ENCODE measurements at places on chromosomes 6 and 20. TPM values are rescaled to one million over a fixed set of nuclear protein-coding genes. Genes with fewer than 3 reads are reported as not detected.

FRMD1 gene
- total RNA-seq = not detected

DOP1A gene
- 15.2 TPM for total RNA-seq

GRCh38 chr6:122075084-122075838 is 324.2 kb upstream of the HSF2 start:
- H3K4me3 ChIP-seq = no peak overlapping the region
- H3K4me1 ChIP-seq = no peaks in the 10 kb centered on the region
- DNase-seq = no peak
- no peaks in the 10 kb centered on the region for H3K36me3 ChIP-seq
- no peaks in the 10 kb centered on the region for H3K27me3 ChIP-seq

TSBP1 gene
- total RNA-seq = not detected

FOXO3 gene
- total RNA-seq = 51.8 TPM

- H3K27me3 ChIP-seq = no peaks in the 10 kb centered on the region
- no peak overlapping the region for H3K27ac ChIP-seq
- H3K36me3 ChIP-seq = no peaks in the 10 kb centered on the region
These were observed 66.7 kb upstream of the ARMC2 start for GRCh38 chr6:108781419-108782100.

DNA sequence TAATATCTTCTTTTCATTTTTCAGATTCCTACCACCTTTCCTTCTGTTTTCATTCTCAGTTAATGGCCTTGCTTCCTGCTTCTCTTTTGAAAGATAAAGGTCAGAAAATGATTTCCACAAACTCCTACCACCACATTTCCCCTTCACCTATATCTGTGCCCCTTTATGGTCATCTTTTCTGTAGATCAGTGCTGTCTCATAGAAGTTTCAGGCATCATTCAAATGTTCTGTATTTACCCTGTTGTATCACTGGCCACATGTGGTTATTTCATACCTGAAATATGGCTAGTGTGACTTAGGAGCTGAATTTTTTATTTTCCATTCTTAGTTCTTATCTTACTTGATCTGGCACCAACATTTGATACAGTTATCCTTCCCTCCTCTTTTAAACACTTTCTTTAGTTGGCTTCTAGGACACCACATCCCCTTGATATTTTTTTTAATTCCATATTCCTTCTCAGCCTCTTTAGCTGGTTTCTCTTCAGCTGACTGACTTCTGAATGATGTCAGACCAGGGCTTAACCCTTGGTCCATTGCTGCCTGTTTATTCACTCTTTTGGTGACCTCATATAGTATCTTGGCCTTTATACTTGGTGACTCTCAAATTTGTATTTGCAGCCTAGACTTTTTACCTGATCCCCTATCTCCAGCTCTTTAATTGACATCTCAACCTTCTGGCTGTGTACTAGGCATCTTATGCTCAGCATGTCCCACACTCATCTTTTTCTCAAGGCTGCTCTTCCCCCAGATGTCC is 81.0 kb downstream of the ATRN start:
- no peak for DNase-seq
- H3K36me3 ChIP-seq = no peaks in the 10 kb centered on the region
- H3K4me3 ChIP-seq = no peak overlapping the region
- H3K27ac ChIP-seq = no peak overlapping the region

GRCh38 chr6:3455147-3455568 is 1.7 kb downstream of the SLC22A23 start:
- no peaks in the 10 kb centered on the region for H3K36me3 ChIP-seq
- H3K4me3 ChIP-seq = peak overlapping the region; percentile 59
- peaks cover 9% of the 10 kb centered on the region for H3K27me3 ChIP-seq
- DNase-seq = no peak
- peaks cover 28% of the 10 kb centered on the region for H3K4me1 ChIP-seq
- no peak overlapping the region for H3K27ac ChIP-seq

TBX18 gene
- 5.2 TPM for total RNA-seq

DNA sequence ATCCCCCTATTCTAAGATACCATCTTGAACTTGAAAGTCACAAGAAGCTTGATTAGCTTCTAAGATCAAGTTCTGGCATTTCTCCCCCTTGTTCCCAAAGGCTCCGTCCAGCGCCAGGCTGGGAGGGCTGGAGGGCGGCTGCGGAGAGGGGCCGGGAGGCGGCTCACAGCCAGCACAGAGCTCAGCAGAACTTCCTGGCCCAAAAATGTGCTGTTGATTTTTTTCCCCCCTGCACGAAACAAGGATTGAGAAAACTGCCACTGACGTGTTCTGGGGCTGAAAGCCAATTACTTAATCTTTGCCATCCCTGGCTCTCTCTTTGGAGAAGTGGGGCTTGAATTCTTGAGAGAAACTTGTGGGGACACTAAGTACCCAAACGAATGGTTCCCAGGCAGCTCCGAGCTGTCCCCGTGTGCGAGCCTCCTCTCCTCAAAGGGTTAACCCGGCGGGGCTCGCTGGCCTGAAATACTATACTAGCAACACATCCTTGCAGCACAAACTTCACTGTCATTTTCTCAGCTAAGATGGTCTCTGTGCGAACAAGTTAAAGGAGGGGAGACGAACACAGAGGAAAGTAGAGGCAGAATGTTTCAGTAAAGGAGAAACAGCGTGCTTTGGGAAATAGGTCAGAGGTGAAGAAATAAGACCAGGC is 452 bp downstream of the TRAF3IP2 start:
- no peaks in the 10 kb centered on the region for H3K27me3 ChIP-seq
- DNase-seq = peak; percentile 83
- H3K36me3 ChIP-seq = no peaks in the 10 kb centered on the region
- peak overlapping the region; percentile 95 for H3K27ac ChIP-seq
- peak overlapping the region; percentile 70 for H3K4me3 ChIP-seq
- H3K4me1 ChIP-seq = peaks cover 50% of the 10 kb centered on the region

- no peak overlapping the region for H3K27ac ChIP-seq
- no peaks in the 10 kb centered on the region for H3K4me1 ChIP-seq
- no peaks in the 10 kb centered on the region for H3K27me3 ChIP-seq
- no peaks in the 10 kb centered on the region for H3K36me3 ChIP-seq
These were observed 107.4 kb downstream of the SAMD5 start for GRCh38 chr6:147615659-147616456.

ULBP3 gene
- 0.72 TPM for total RNA-seq

DNA sequence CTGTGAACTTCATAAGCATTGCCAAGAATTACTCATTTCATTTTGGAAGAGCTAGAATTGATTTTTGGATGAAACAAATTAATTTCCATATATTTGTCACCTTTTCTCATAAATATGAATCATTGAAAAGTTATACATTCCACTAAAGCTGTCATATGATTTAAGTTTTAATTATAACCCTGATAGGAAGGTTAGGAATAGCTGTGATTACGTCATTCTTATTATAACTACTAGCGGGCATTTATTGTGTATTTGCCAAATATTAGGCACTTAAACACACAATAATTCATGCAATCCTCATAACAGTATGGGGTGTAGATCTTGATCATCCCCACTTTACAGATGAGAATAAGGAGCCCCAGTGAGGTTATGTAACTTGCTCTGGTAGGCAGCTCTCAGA is 77.4 kb upstream of the ENPP5 start:
- no peak for DNase-seq
- no peaks in the 10 kb centered on the region for H3K27me3 ChIP-seq
- no peaks in the 10 kb centered on the region for H3K4me1 ChIP-seq
- H3K36me3 ChIP-seq = no peaks in the 10 kb centered on the region
- H3K4me3 ChIP-seq = no peak overlapping the region

- DNase-seq = no peak
- no peaks in the 10 kb centered on the region for H3K27me3 ChIP-seq
- no peaks in the 10 kb centered on the region for H3K4me1 ChIP-seq
- no peak overlapping the region for H3K27ac ChIP-seq
These were observed 69.3 kb downstream of the EYA2 start for GRCh38 chr20:46963758-46964617.

EYA2 gene
- total RNA-seq = 0.44 TPM

- H3K4me1 ChIP-seq = no peaks in the 10 kb centered on the region
- no peak overlapping the region for H3K27ac ChIP-seq
- H3K4me3 ChIP-seq = no peak overlapping the region
- DNase-seq = no peak
- no peaks in the 10 kb centered on the region for H3K27me3 ChIP-seq
These were observed 1410.4 kb downstream of the EPHA7 start for GRCh38 chr6:92008757-92009502.

SGK2 gene
- total RNA-seq = 0.17 TPM

GRCh38 chr20:14553774-14554534 is 216.5 kb upstream of the FLRT3 start:
- H3K27me3 ChIP-seq = no peaks in the 10 kb centered on the region
- no peaks in the 10 kb centered on the region for H3K4me1 ChIP-seq
- H3K36me3 ChIP-seq = no peaks in the 10 kb centered on the region
- no peak overlapping the region for H3K4me3 ChIP-seq

- H3K27me3 ChIP-seq = no peaks in the 10 kb centered on the region
- DNase-seq = peak; percentile 51
- no peak overlapping the region for H3K4me3 ChIP-seq
- H3K4me1 ChIP-seq = no peaks in the 10 kb centered on the region
- peaks cover 4% of the 10 kb centered on the region for H3K36me3 ChIP-seq
- H3K27ac ChIP-seq = peak overlapping the region; percentile 81
These were observed 39.0 kb upstream of the PLN start for GRCh38 chr6:118509009-118509617.

DNA sequence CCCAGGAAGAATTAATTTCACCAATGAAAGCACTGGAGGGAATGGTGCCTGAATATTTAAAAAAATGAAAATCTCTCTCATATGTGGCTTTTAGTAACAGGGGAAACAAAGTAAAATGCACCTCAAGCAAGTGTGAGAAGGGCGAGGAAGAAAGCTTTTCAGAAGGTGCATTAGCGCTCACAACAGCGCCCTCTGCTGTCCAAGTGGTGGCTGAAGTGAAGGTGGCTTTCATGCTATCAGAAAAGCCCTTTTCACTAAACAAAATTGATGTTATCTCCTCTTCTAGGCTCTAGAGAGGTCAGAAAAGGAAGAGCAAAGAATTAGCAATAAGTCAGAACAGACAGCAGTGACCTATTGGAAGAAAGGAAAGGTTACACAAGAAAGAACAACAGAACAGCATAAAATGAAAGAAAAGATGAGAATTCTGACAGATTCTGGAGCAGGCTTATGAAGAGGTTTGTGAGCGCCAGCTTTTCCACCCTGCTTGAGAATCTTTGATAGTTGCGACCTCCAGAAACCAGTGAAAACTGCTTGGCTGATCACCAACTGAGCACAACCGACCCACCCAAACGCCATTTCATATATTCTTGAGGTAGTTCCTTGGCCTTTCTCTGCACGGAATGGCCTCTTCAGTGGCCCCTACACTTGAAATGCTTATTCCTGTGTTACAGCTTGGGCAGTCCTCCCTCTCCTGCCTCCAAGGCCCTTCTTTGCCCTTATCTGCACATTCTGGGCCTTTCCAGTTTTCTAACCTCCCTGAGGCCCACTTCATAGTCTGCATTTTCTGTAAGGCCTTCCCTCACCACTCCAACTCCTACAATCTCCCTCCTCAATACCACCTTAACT is 45.3 kb downstream of the SMLR1 start:
- no peaks in the 10 kb centered on the region for H3K4me1 ChIP-seq
- DNase-seq = peak; percentile 44
- H3K27me3 ChIP-seq = no peaks in the 10 kb centered on the region
- no peak overlapping the region for H3K4me3 ChIP-seq
- H3K36me3 ChIP-seq = peaks cover 22% of the 10 kb centered on the region

GRCh38 chr6:132713352-132714134 is at the start of gene VNN1:
VNN1 (minus strand) TSS chr6:132714055; CDS start chr6:132714035, 20 bp downstream.
- H3K36me3 ChIP-seq = no peaks in the 10 kb centered on the region
- no peak within 1 kb of the TSS for H3K27ac ChIP-seq
- no peaks in the 10 kb centered on the region for H3K27me3 ChIP-seq
- H3K4me1 ChIP-seq = no peaks in the 10 kb centered on the region
- DNase-seq = no peak

MUCL3 gene
- total RNA-seq = not detected

FAM83D gene
- 0.56 TPM for total RNA-seq

DNA sequence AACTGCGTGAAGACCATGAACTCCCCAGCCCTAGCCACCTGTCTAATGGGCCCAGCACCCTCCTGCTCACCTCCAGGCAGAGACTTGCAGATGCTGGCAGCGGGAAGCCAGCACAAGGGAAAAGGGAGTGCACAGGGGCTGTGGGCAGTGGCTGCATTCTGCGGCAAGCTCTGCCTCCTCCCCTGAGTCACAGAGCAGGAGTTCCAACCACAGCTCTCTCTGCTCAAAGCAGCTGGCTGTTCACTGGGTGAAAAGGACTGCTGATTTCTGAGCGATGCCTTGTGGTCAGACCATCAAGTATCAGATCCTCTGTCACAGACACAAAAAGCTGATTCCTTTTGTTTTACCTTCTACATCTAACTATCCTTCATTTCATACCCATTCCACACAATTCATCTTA is 10.5 kb downstream of the NKX2-2 start:
- peaks cover 10% of the 10 kb centered on the region for H3K4me1 ChIP-seq
- no peak overlapping the region for H3K27ac ChIP-seq
- DNase-seq = no peak
- peaks cover 52% of the 10 kb centered on the region for H3K27me3 ChIP-seq
- H3K36me3 ChIP-seq = no peaks in the 10 kb centered on the region

DNA sequence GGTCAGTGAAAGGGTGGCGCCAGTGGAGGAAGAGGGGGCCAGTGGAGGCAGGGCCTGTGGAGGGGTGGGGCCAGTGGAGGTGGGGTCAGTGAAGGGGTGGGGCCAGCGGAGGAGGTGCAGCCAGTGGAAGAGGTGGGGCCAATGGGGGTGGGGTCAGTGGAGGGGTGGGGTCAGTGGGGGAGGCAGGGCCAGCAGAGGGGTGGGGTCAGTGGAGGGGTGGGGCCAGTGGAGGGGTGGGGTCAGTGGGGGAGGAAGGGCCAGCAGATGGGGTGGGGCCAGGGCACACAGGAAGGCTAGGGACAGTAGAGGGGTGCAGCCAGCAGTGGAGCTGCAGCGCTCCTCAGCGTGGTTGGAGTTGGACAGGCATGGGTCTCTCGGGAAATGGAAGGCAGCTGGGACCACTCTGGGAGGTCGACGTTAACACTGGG is 18.7 kb downstream of the ADRM1 start:
- DNase-seq = no peak
- peaks cover 72% of the 10 kb centered on the region for H3K36me3 ChIP-seq
- no peak overlapping the region for H3K4me3 ChIP-seq
- H3K27ac ChIP-seq = no peak overlapping the region
- H3K27me3 ChIP-seq = no peaks in the 10 kb centered on the region
- no peaks in the 10 kb centered on the region for H3K4me1 ChIP-seq

TP53TG5 gene
- total RNA-seq = 0.32 TPM

- no peak overlapping the region for H3K4me3 ChIP-seq
- H3K4me1 ChIP-seq = peaks cover 8% of the 10 kb centered on the region
- no peaks in the 10 kb centered on the region for H3K27me3 ChIP-seq
- H3K27ac ChIP-seq = no peak overlapping the region
- no peaks in the 10 kb centered on the region for H3K36me3 ChIP-seq
These were observed 428.1 kb upstream of the NOX3 start for GRCh38 chr6:155883741-155884140.

RIMS1 gene
- 1.4 TPM for total RNA-seq

DNA sequence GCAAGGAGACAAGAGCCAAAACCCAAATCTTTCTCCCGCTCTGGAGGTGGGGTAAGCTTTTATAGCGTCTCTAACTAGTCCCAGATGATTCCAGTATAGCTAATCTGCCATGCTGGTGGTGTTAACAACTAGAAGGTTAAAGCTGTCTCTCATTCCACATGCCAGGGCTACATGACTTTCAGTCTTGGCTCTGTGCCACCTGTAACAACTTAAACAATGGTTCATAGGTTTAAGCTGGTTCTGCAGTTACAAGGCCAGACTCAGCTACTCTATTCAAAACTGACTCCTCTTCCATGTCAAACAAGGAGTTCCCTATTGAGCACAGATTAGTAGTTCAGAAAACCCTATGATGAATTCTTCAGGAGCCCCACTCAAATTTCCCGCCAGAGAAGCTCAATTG is 128.9 kb downstream of the ELOVL4 start:
- no peak for DNase-seq
- no peaks in the 10 kb centered on the region for H3K36me3 ChIP-seq
- no peak overlapping the region for H3K4me3 ChIP-seq
- H3K27ac ChIP-seq = no peak overlapping the region

All from heart left ventricle (tissue), 16 donors.